ENCODE measurements at places on chromosomes 11 and 22.
A peak's percentile ranks its signal among the peaks of the same experiment; 100 is the strongest.

DNA sequence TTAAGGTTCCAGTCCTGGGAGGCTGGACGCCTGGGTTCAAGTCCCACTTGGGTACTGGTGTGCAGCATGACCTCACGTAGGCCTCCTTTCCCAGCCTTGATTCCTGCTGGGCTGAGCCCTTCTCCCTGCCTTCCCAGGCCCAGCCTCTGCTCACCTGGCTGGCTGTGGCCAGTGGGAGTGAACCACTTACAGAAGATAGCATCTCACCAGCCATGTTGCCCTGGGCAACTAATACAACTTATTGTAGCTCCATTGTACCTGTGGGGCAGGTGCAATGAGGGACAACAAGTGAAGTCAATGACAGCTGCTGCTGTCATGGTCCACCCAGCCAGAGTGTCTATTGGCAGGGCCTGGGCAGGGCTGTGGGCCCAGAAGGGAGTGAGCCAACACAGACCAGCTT lies 48.4 kb upstream of the MPEG1 start:
- DNase-seq = no peak

GRCh38 chr22:38788021-38788816 lies 5.7 kb downstream of the DNAL4 start:
- no peak for DNase-seq

DNA sequence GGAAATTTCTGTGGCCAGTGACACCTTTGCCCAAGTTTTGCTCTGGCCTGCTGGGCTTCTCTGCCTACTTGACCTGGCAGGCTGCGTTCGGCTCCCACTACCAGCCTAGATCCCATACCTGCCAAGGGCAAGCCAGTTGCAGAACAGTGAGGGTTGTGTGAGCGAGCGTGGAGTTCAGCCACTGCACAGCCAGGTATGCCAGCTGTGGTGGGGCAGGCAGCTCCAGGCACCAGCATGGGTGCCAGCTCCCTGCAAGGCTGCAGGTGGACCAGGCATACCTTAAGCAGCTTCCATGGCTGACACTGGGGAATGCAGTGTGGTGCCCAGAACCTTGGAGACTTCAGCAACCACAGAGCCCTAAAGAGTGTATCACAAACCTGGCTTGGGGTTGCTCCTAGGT lies 133.5 kb downstream of the LDLRAD3 start:
- no peak for DNase-seq

DNA sequence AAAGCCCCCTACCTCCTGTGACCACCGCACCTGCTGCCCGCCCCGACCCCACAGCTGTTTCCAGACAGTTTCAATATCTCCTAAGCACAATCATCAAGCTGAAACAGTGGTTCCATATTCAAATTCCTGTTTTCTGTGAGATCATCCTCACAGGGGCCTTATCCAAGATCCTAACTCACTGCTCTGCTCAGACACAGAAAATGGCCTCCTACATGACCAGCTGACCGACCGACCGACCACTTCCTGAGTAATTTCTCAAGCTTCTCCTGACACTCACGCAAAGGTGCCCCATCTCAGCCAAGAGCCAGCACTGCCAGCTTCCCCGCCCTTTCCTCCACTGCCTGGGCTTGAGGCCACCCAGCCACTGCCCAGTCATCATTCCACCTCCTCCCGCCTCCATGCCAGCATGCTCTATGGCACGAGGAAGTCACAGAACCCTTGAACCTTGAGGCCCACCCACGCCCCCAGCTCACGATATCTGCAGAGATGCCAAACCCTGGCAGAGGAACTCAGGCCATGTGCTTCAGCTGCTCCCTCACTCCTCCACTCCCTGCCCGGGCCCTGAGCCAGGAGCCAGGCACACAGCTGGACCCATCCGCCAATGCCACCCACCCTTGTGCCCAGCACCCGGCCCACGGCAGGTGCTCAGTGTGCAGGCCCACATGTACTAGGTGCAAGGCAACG lies 14.0 kb downstream of the KIAA0930 start:
- DNase-seq = no peak

GRCh38 chr11:133834682-133835592 lies 10.4 kb downstream of the SPATA19 start:
- peak; percentile 19 for DNase-seq

DNA sequence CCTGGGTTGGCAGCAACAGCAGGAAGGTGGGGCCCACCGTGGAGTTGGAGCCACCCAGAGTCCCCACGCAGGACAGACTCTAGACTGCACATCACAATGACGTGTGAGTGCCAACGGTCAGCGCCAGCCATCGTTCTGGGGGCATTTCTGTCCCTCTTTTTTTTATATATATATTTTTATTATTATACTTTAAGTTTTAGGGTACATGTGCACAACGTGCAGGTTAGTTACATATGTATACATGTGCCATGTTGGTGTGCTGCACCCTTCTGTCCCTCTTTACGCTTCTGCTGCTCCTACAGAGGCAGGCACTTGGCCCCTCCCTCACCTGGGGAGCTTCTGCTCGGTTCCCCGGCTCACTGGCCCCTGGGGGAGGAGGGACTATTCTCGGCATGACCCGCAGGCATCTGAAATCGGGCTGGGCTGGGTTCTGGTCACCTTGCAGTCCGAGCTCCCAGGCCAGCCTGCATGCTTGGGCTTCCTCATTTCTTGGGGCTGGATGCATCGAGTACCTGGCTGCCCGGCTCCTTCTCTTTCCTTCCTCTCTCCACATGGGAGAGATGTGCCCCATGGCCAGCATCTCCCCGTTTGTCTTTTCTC lies 787.4 kb downstream of the TBC1D22A start:
- no peak for DNase-seq

DNA sequence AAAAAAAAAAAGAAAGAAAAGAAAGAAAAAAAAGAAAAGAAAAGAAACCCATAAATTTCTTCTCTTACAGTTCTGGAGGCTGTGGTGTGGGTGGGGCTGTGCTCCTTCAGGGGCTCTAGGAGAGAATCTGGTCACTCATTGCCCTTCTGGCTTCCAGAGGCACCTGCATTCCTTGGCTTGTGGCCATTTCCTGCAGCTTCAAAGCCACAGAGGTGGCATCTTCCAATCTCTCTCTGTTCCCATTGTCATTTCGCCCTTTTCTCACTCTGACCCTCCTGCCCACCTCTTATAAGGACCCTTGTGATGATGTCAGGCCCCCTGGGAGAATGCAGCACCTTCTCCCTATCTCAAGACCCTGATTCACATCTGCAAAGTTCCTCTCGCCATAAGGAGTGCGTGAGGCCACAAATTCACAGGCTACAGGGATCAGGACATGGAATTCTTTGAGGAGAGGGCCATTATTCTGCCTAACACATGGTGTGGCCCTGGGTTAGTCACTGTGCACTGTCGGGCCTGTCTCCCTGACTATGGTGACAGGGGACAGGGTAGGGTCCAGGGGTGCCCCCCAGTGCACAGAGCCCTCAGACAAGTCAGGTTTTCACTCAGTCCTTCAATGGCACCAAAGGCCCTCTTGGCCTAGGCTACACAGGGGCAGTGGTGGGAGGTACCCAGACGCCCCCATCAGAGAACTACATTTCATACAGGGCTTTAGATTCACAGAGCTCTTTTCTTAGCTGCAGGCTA lies 38.6 kb upstream of the PRR5 start:
- no peak for DNase-seq

DNA sequence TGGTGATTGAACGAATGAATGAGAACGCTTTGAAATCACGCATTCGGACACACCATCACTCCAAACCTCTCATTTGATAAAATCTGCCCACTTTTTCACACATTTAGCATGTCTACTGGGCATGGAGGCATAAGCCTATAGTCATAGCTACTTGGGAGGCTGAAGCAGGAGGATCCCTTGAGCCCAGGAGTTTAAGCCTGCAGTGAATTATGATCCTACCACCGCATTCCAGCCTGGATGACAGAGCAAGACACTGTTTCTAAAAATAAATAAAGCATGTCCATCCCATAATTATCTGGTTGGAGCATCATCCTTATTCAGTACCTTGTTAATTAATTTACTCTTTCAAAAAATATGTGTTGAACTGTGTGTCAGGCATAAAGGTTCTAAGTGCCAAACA lies 3.3 kb upstream of the PICALM start:
- no peak for DNase-seq

- DNase-seq = no peak
Measured at GRCh38 chr11:76597533-76598425, 72.8 kb downstream of the LRRC32 start.

DNA sequence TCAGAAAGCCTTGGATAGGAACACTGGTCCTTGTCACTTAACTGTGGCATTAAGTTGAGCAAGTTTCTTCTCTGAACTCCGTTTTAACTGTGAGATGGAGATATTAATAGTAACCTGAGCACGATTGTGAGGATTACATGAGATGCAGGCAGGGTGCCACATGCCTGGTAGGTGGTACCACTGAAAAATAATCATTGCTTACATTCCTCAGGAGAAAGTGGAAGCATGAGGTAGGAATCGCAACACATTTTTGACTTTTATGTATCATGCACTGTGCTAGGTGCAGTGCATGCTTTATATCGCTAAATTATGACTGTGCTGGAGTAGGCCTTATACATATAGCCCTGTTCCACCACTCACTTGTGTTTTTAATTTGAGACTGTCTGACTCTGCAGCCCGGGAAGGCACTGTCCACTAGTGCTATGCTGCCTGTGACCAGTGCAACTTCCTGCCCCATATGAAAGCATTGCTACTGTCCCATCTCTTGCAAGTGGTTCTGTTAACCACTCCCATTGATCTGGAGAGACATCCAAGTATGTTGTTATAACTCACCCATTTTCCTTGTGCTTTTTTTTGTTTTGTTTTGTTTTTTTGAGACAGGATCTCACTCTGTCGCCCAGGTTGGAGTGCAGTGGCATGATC lies 1.0 kb downstream of the UQCR10 start:
- no peak for DNase-seq

DNA sequence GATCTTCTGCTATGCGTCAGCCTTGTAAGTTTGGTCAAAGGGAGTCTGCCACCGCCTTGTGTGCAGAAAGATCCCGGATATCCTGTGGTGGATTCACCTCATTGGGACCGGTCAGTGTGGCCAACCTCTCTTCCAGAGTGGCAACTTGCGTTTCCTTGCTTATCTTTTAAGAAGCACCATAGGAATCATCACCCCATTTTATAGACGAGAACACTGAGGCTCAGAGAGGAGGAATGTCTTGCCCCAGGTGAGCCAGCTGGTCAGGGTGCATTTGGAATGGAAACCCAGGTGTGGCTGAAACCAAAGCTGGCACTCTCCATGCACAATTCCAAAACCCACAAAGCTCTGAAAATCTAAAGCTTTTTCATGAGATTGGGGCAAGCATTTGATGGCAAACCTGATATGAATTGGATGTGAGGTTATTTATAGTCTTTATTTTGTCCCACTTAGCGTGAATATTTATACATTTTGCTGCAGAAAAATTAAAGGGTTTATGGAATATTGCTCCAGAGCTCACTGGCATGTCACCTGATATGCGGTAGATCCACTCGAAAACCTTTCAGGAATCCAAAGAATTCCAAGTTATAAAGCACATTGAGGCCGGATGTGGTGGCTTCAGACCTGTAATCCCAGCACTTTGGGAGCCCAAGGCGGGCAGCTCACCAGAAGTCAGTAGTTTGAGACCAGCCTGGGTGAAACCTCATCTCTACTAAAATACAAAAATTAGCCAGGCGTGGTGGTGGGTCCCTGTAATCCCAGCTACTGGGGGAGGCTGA lies 12.1 kb upstream of the EIF3D start:
- DNase-seq = no peak

DNA sequence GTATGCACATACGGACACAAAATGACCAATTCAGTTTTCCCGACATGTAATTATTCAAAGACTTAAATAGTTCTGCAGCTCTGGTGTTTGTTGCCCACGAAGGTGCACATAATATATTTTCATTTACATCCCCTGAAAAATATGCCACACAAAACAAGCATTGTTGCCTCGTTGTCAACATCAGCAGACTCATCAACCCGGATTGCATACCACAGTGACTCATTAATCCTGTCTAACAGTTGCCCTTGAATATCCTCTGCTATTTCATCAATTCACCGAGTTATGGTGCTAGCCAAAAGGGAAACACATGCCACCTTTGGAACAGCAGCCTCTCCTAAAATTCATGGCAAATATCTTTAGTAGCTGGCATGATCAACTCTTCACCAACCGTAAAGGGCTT lies 582.2 kb downstream of the LRRC4C start:
- DNase-seq = no peak

DNA sequence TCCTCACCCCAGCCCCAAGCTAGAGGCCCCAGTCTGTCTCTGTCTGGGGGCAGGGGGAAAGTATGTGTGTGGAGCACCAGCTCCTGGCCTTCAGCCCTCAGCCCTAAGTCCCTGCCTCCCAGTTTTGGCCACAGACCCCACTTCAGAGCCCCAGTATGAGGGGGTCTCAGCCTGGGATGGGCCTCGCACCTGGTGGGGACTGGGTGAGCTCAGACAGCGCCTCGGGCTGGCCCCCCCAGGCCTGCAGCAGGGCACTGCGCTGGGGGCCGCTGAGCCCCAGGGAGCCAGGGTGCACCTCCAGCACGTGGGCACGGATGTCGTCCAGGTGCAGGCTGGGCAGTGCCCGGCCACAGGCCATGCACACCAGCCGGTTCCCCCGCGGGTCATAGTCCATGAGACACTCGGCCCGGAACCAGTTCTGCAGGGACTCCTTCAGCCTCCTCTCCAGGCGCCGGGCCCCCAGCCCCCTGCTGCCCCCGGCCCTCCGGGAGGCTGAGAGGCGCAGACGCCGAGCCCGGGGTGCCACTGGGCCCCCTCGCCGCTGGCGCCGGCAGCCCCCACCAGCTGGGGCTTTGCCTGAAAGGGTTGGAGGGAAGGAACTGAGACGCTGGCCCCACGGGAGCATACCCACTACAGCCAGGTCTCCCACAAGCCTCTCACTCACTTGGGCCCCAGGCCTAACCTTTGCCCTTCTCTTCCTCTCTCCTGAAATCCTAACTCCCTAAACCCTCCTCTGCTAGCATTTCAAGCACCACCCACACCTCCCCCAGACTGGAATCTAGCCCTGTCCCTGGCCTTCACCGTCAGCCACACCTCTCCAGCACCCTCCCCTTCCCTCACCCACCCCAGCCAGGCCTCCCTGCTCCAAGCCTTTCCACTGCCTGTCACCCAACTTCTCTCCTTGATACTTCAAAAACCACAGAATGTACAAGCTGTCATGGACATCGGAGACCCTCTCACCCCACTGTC lies 3.6 kb downstream of the ZFTA start:
- no peak for DNase-seq

- no peak for DNase-seq
Measured at GRCh38 chr11:14330881-14331280, 28.1 kb downstream of the RRAS2 start.

DNA sequence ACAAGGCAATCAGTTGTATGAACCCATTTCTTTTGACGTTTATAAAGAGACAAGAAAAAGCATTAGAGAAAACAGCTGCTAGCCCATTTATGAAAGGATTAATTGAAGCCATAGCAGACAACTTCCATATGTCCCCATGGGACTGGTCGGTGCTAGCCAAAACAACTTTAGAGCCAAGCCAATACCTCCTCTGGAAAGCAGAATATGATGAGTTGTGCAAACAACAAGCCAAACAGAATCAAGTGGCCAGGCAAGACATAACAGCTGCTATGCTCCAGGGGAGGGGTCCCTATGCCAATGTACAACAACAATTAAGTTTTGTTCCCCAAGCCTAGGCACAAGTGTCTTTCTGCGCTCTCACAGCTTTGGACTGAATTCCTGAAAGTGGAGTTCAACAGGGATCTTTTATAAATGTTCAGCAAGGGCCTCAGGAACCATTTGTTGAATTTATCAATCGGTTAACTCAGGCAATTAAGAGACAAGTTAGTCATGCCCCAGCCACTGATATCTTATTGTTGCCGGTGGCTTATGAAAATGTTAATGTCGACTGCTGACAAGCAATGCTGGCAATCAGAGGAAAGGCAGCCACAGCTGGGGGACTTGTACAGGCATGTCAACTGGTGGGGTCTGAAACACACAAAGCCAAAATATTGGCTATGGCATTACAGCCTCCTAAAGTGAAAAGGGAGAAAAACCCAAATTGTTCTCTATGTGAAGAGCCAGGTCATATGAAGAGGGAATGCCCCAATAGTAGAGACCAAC lies 1593.1 kb upstream of the TENM4 start:
- no peak for DNase-seq
